Activated naive CD4-positive, alpha-beta T cell treated with anti-CD3 and anti-CD28 coated beads, Interleukin-2, amount 50 U/mL, for 16 hours (primary cell): ENCODE measurements at places on chromosomes 5 and 9.

DNA sequence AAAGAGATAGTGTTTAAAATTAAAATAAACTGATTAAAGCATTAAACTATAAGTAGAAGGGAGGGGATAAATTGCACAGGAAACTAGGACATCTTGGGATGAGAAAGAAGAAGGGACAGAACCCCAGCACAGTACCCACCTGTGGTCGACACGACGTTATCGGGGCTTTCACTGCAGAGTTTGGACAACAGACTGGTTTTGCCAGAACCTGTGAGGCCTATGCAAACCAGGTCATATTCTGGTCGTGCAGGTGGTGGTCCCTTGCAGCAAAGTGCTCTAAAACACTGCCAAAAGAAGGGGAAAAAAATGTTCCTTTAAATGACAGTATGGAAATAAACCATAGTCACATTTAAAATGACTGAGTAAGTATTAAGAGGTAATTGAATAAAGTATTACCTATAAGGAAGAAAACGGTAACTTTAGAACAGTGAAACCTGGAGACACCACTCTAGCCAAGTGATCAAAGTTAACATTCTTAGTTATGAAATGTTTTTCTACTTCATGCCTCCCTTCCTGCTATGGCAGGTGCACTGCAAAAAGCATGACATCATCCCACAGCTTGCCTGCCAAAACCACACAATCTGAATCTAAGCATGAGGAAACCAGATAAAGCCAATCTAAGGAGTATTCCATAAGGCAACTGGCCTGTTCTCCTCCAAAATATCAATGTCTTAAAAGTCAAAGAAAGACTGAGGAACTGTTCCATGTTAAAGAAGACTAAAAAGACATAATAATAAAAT is 138.6 kb downstream of the ARL15 start:
- DNase-seq: no peak

GRCh38 chr9:4572184-4572826 is 82.0 kb downstream of the SLC1A1 start:
- DNase-seq: no peak

GRCh38 chr9:121394292-121394691 is 24.2 kb upstream of the STOM start:
- no peak for DNase-seq

DNA sequence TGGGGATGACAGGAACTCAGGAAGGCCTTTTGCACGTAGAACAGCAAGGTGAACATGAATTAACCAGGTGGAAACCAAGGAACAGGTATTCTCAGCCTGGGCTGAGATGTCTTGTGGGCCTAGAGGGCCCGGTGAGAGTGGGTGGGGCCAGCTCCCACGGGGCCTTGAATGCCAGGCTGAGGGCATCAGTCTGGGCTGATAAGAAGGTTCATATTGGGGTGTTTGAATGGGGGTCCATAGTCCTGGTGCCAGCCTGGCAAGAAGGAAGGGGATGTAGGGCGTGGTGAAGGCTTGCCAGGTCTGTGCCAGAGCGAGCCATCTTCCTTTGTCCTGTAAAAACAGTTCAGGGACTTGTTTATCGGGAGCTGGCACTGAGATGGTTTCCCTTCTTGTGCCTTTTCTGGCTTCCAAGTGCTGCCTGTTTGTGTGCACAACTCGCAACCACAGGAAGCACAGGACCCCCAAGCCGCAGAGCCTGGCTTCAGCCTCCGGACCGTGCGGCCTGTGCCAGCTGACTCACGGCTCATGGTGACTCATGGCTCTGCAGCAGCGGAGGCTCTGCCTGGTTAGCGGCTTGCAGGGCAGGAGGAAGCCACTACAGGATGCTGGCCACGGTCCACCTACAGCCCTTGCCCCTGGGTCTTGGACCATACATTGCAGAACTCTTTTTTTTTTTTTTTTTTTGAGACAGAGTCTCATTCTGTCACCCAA is 2.4 kb downstream of the CARD19 start:
- peak; percentile 58 for DNase-seq

- no peak for DNase-seq
Observed at GRCh38 chr9:98654247-98654646, 54.5 kb downstream of the GABBR2 start.

DNA sequence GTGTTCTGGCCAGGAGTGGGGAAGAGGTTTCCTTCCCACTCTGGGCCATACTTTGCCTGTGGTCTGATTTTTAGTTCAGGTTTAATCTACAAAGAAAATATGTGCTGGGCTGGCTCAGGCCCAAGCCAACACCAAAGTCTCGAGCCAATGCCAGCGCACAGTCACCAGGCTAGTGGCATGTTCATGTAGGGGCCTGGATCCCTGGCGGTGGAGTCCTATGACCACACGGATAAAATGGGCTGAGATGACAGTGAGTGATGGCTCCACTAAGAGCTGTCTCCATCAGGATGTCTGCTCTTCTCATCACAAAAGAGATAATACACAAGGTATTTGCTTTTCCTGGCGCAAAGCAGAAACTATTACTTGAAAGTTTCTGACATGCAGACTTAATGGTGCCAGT is 92.9 kb upstream of the PTPN3 start:
- DNase-seq: no peak

DNA sequence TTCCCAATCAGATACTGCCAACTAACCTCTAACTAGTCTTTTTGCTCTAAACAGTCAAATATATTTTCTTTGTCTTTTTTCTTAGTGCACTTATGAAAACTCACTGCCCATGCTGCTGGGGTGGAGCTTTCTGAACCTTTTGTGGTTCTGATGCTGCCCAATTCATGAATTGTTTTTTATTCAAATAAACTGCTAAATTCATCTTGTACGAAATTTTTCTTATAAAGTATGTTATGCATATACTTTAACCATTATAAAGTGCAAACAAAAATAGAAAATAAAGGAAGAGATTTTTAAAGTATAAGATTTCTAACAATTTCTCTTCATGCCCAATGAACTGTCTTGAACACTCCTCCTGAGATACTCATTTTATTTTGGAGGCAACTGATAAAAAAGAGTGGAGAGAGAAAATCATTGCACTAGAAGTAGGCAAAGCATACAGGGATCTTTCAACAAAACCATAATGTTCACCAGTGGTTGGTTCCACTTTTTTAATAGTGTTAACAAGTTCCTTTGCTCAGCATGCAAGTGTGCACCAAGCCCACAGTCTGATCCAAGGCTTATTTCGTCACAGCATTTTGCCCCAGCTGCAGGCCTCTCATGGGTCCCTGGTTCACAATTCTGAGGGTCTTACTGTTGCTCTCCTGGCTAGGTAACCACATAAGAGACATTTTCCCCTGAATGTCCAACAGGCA is 6.2 kb upstream of the FYB1 start:
- no peak for DNase-seq

DNA sequence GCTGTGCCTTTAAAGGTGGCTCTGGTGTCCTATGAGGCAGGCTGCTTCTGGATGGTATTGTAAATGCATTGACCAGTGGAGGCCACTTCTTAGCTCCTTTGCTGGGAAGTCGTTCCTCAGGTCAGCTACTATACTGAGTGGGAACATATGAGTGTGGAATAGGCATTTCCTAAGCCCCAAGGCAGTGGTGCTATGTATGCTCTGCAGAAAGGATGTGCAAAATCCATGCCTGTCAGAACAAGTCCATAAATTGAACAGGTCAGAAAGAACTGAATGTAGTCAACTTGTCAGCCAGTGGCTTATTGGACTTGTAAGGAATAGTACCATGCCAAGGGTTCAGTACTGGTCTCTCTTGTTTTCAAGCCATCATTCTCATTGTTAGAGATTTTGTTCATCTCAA is 216.4 kb downstream of the CDH10 start:
- DNase-seq: no peak

- DNase-seq: no peak
Observed at GRCh38 chr9:89929673-89930480, 325.1 kb downstream of the GADD45G start.

DNA sequence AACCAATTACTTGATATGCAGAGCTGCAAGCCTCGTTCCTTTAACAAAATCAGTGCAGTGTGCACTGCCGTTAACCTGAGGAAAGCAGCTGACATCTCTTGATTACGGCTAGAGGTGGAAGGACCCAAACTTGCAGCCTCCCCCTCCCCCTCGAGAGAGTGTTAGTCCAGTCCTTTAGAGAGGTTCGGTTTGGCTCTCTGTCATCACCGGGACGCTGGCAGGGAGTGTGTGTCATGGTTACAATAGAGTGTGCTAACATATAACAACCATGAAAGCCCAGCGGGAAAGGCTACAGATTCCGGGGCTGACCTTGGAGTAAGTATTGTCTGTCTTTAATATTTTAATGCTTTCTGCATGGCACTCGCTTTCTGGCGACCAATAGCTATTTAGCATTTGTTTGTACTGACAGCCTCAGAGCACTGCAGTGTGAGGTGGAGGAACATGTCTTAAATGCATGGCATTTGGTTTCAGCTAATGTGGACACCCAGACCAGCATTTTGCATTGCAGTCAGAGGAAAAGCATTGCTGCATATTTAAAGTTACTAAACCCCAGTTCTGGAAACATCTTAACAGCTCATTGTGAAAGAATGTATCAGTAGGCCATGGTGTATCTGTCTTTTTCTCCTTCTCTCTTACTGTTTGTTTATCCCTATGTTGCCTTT is 237.5 kb downstream of the CD180 start:
- no peak for DNase-seq

DNA sequence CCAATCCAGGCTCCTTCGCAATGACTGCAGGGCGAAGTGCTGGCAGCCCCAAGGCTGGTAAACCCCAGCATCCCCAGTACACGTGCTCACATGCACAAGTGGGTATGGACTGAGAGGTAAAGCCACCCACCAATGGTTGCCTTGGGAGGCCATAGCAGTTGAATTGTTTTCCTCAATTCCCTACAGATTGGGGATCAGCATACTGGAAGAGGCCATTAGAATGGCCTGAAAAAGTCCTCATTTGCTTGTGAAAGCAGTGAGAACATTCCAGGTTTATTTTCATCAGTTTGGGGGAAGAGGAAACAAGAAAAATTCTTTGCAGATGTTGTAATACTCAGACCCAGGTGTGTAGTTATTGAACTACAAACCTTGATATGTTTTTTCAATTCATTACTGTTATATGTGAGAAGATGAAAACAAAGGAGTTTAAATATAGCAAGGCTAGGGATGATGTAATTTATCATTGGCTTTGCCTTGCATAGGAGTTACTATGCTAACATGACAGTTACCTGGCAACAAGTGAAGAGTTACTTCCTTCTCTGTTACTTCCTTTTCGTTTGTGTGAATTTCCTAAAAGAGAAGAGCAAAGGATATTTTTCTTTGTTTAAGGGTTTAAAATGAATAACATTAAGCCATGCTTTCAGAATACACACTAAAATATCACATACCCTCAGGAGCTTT is 36.4 kb downstream of the MTMR12 start:
- DNase-seq: no peak

DNA sequence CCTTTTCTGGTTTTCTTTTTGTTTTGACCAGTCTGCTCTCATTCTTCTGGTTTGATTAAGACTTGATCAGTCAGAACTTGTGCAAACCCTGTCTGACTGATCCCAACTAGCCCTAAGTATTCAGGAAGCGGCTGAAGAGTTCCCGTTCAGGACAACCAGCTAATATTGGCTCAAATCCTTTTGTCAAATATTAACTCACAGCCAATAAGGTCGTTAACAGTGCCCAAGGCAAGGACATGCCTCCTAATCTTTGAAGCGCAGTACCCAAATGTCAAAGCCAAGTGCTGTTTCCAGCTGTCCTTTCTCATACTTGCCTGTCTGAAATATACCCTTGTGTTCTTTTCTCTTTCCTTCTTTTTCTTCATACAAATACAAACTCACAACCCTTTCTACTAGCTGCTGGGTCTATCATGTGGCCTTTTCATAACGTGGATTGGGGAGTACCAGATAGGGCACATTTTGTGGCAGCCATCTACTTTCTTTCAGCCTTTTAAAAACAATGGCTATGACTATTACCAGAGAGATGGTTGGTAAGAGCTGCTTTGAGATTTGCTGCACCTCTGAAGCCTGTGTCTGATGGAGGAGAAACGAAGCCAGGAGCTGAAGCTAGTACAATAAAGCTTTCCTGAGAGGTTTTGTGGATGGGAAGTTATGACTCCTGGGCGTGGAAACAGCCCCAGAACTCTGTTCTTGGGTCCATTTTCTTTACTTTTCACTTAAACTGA is 266.4 kb upstream of the ZNF608 start:
- DNase-seq: no peak

- DNase-seq: no peak
Observed at GRCh38 chr9:87545858-87546257, 48.2 kb downstream of the DAPK1 start.

DNA sequence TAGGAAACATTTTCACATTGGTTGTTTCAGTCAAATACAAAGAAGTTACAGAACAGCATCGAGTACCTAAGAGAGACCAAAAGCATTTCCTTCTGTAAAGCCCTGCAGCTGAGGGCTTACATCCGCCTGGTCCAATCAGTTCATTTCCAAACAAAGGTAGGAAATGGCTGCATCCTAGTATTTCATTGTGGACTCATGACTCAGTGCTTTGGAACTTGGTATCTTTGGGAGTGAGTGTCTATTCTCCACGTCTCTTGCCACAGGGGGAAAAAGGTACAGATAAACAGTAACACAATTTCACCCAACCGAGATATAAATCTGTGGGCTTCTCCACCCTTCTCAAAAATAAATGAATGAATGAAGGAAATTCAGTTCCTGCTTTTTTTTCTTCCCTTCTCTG is 75.4 kb downstream of the NFIB start:
- no peak for DNase-seq

DNA sequence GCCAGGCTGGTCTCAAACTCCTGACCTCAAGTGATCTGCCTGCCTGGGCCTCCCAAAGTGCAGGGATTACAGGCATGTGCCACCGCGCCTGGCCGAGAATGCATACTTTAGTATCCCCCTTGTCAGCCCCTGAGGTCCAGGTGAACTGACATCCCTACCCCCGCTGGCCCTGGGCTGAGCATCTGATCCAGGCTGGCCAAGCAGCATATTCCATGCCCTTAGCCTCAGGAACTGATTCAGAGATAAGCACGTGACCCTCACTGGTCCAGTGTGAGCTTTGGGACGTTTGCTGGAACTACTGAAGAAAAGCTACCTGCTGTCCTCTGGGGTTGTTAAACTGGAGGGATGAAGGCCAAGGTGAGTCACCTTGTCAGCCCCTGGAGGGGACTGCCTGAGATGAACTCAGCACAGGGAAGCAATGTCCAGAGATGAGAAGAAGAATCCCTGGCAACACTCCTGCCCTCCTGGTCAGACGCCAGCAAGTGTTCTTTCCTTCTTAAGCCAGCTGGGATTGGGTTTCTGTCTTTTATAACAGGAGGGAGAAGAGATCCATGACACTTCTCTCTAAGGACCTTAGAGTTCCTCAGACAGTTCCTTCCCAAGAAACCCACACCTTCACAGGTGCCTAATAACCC is 59.1 kb upstream of the FBXW11 start:
- no peak for DNase-seq
